CD4-positive, CD25-positive, alpha-beta regulatory T cell (primary cell): ENCODE measurements at places on chromosomes 4 and X.

DNA sequence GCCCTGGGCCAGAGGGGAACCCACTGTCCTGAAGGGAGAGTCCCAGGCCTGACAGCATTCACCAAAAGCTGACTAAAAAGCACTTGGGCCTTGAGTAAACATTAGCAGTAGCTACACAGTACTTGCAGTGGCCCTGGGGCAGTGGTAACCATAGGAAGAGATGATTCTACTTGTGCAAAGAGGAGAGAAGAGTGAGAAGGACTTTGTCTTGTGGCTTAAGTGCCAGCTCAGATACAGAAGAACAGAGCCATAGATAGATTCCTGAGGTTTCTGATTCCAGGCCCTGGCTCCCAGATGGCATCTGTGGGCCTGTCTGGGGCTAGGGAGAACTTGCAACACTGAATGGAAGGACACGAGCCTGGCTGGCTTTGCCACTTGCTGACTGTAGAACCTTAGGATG lies 100.5 kb downstream of the PTCHD1 start:
- no peak for DNase-seq

GRCh38 chr4:53273726-53274125 lies 92.1 kb downstream of the SCFD2 start:
- no peak for DNase-seq

DNA sequence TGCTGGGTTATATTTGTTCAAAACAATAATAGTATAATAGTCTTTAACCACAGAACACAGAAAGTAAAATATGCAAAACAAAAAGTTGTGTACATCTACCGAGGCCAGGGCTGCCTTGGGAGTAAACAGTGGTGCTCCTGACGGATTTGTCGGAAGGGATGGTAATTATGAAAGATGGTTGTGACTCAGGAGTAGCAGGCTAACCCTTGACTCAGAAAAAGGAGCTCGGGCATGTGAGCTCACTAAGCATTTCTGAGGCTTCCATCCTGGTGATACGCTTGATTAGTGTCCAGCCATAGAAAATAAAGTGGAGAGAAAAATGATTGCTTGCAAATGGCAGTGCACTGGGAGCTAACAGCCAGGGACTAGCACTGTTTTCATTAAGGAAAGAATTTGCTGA lies 53.2 kb upstream of the SPANXB1 start:
- no peak for DNase-seq

- no peak for DNase-seq
These were observed 203.0 kb upstream of the GEMIN8 start for GRCh38 chrX:14232688-14233087.

- no peak for DNase-seq
These were observed 27.8 kb downstream of the FRYL start for GRCh38 chr4:48752246-48752645.

- no peak for DNase-seq
These were observed 355.4 kb upstream of the CTSO start for GRCh38 chr4:156309031-156309430.

DNA sequence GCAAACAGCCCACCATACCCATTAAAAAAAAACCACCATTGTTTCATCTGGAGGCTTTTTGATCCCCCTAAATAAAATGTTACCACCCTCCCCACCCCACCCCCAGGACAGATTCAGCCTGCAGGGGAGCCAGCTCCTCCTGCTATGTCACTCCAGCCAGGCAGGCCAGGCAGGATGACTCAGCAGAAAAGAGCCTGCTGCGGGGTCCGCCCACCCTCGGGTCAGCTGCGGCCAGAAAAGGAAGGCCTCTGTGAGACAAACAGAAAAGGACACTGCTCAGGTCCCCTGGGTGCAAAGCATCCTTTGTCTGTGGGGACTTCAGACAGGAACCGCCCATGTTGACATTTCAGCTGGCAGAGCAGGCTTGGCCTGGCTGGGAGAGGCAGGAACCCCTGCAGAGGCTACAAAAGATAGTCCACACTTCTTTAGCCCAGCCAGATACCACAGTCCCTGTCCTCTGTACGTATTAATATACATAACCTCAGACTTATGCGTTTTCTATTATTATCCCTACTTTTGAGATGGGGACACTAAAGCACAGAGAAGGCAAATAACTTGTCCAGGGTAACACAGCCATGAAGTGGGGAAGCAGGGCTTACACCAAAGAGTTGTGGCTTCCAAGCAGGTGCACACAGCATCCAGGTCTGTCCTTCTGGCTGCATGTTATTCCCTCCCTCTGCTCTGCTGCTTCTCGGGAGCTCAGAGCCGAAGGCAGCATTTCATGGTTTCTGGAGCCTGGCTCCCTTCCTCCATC lies 147.7 kb downstream of the CPEB2 start:
- DNase-seq: no peak

- no peak for DNase-seq
These were observed 32.1 kb downstream of the SYTL5 start for GRCh38 chrX:38038501-38038900.

GRCh38 chr4:101283434-101283833 lies 63.9 kb downstream of the PPP3CA start:
- no peak for DNase-seq
